Sigmoid colon (tissue), 7 donors: ENCODE measurements at places on chromosomes 6 and 20. TPM values are rescaled to one million over a fixed set of nuclear protein-coding genes. Genes with fewer than 3 reads are reported as not detected.

DNA sequence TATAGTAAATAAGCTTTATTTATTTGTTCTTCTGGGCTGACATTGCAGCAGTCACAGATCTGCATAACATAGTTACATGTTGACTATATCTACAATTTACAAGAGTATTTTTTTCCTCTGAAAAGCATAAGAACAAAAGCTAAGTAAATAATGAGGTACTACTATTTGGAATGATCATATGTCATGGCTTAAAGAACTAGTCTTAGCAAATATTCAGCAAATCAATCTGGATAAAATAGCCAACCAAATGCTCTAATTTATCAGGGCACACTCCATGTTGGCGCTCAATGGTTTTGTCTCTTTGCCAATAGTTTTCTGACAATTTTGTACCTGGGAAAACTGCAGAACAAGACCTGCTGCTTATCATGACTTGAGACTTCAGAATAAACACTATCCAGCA, 233.4 kb upstream of the RIN2 start:
- H3K4me3 ChIP-seq: no peak overlapping the region
- no peak for DNase-seq
- H3K27ac ChIP-seq: no peak overlapping the region

The NFATC2 gene
- total RNA-seq: 16.9 TPM

DNA sequence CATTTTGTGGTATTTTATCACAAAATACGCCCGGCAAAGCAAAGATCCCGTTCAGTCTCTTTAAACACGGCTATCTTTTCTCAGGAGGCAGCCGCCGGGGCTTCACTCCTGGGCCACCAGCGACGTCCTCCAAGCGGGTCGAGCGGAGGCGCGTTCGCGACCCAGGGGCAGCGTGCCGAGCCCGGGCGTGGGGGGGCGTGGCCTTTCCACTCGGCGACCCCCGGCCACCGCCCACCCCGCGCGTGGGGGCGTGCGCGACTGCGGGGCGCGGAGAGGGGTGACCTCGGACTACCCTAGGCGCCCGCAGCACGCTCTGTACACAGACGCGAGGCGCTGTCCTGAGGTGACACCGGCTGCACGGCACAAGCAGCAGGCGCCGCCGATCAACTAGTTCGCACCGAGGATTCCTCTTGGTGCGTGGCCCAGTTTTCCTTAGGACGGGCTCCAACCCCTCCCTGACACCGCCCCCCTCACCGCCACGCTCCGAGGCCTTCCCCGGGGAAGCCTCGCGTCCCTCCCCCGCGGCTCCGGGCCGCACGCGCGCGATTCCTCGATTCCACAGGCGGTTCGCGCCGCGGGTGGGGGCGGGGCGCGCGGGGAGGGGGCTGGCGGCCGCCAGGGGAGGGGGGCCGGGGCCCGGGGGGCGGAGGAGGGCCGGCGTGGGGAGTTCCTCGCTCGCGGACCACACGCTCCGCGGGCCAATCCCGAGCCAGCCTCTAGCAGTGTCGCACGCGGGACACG, 1.1 kb upstream of the JARID2 start:
- DNase-seq: peak; percentile 95
- peak overlapping the region; percentile 97 for H3K27ac ChIP-seq
- peaks cover 27% of the 10 kb centered on the region for H3K4me1 ChIP-seq
- no peaks in the 10 kb centered on the region for H3K36me3 ChIP-seq
- H3K27me3 ChIP-seq: no peaks in the 10 kb centered on the region

DNA sequence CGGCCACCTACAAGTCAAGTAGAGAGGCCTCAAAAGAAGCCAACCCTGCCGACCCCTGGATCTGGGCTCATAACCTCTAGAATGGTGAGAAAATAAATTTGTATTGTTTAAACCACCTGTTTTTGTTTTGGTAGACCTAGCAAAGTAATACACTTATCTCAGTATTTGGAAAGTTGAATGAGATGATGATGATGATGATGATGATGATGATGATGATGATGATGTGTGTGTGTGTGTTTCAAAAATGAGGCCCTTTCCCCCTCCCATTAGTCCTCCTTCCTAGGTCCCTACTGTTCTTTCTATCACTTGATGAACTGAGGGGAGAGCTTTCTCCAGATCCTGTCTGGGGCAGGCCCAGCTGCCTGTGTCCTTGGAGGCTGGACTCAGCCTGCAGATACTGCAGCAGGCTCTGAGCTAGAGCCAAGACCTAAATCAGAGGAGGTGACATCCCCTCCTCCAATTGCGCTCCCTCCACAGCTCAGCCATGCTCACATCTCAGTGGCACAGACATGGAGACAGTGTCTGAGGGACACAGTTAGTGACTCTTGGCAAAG, 120.1 kb downstream of the LRFN2 start:
- no peak for DNase-seq
- H3K4me3 ChIP-seq: no peak overlapping the region
- no peaks in the 10 kb centered on the region for H3K27me3 ChIP-seq
- H3K4me1 ChIP-seq: no peaks in the 10 kb centered on the region

The LTB gene
- total RNA-seq: 0.66 TPM

DNA sequence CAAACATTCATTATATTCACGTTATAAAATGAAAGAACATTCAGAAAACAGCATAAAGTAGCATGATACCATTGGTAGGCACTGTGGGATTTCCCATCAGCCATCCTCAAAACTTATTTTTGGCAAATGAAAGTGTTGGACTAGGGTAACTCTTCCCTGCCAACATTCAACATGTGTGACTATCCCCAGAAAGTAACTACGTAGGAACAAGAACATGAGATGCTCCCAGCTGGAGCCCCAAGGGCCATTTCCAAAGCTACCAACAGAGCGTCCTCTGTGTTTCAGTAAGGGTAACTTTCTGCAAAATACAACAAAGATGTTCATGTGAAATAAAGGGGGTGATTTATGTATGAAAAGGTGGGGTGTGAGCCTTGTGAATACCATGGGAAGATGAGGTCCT, 28.4 kb upstream of the PTPN1 start:
- no peaks in the 10 kb centered on the region for H3K27me3 ChIP-seq
- no peak overlapping the region for H3K4me3 ChIP-seq
- H3K27ac ChIP-seq: no peak overlapping the region
